NCI-H524 treated with DMSO at 0.1 percent for 48 hours (cell line): ENCODE measurements at places on chromosomes 1 and 21.

DNA sequence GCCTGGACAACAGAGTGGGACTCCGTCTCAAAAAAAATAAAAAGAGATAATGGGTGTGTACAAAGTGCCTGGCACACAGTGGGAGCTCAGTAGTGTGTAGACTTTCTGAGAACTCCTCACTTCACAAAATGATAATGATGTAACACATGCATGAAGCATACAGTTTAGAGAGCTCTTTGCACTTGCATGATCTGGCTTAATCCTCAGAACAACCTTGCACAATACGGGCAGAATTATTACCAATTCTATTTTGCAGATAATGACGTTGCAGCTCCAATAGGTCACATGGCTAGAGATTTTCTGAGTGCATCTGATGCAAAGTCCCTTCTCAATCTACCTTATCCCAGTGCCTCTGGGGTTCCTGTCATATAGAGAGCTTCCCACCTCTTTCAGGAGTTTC is 71.4 kb downstream of the CD247 start:
- DNase-seq, result no peak

DNA sequence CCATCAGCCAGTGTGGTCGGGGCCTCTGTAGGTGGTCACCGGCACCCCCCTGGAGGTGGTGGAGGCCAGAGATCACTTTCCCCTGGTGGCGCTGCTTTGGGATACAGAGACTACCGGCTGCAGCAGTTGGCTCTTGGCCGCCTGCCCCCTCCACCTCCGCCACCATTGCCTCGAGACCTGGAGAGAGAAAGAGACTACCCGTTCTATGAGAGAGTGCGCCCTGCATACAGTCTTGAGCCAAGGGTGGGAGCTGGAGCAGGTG is 961 bp downstream of the RBM15 start:
- no peak for DNase-seq

- DNase-seq, result no peak
These were observed 11.6 kb downstream of the GJA5 start for GRCh38 chr1:147748676-147749350.

- no peak for DNase-seq
These were observed 167.9 kb upstream of the C8B start for GRCh38 chr1:57133686-57134085.

DNA sequence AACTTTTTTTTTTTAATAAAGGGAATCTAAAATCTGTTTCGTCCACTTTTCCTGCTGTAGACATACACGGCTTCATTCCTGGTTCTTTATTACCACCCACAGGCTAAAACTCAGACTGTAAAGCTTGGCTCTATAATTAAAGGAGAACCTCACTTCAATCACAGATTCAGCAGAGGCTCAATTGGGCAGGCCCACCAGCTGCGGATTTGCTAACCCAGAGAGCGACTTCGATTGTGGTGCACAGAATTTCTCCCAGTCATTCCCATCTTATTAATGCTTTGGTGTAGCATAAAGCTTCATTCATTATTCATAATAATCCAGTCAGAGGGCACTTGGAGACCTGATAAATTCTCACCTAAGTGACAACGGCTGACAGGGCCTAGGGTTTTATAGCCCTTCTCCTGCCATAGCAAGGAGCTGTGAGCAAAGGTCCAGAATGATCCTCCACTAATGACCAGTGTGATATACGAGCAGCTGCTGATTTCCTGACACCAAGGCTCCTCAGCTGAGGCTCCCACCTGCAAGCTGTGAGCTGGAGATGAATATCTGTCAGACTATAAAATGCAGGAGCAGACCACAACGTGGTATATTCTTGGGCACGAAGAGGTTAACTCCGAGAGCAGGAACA is 149.0 kb downstream of the ATP6V1G3 start:
- no peak for DNase-seq

GRCh38 chr1:23433122-23433521 is 8.6 kb upstream of the TCEA3 start:
- DNase-seq, result no peak

DNA sequence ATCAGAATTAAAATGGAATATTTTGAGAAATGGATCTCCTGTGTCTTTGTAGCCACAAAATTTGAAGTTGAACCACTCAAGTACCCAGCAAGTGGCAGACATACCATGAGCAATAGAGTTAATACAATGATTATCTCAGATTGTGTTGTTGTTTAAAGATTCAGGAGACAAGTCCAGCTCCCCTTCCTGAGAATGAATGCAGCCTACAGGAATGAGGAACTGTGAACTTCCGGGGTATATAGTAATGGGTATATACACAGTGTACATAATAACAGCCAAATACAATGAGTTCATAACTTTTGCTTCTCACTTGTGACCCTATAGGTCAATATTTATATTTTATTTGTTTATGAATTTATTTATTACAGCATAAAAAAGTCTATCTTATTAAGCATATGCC is 445.0 kb downstream of the SETD4 start:
- DNase-seq, result no peak

GRCh38 chr1:113194846-113195830 is 122.1 kb downstream of the LRIG2 start:
- no peak for DNase-seq

- DNase-seq, result no peak
These were observed 1.0 kb downstream of the ARPC5 start for GRCh38 chr1:183634429-183635065.

DNA sequence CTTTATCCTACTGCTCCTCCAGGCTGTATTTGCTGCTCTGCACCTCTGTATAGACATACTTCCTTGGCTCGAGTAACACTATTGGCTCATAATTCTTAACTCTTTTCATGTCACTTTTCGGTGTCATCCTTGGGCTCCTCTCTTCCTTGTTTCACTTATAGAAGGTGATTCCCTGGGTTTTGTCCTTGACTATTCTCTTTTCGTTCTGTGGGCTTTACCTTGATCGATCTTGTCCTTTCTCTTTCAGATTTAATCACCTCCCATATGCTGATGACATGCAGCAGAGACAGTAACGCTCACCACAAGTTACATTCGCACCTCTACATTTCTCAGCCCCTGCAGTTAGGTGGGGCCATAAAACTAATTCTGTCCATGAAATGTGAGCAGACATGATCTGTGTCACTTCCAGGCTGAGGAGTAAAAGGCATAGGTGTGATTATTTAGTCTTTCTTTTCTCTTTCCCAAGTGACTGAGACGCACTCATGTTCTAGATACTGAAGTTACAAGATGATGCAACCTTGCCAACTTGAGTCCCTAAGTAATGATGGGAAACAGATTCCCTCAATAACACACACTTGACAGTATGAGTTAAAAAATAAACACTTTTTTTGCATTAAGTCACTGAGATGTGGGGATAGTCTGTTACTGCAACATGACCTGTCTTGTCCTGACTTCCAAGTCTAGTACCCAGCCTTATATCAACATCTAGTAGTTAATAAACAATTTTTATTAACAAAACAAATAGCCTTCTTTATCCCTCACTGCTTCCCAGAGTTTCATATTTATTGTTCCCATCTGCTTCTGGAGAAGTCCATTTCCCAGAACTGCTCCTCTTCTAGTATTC is 49.9 kb upstream of the HAO2 start:
- DNase-seq, result no peak

DNA sequence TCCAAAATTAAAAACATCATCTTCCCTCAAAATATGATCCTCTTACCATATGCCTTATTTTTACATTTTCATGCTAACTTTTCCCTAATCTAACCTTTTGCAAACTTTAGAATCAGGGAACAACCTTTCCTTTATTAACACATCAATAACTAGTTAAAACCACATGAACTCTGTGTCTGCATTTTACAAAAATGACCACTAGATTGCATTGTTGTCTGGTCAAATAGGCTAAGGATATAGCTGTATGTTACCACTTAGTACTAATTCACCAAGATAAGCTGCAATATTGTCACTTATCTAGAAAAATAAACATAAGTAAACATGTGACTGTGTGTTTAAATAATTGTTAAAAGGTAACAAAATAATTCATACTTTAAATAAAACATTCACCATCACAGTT is 82.3 kb downstream of the DENND1B start:
- DNase-seq, result no peak

DNA sequence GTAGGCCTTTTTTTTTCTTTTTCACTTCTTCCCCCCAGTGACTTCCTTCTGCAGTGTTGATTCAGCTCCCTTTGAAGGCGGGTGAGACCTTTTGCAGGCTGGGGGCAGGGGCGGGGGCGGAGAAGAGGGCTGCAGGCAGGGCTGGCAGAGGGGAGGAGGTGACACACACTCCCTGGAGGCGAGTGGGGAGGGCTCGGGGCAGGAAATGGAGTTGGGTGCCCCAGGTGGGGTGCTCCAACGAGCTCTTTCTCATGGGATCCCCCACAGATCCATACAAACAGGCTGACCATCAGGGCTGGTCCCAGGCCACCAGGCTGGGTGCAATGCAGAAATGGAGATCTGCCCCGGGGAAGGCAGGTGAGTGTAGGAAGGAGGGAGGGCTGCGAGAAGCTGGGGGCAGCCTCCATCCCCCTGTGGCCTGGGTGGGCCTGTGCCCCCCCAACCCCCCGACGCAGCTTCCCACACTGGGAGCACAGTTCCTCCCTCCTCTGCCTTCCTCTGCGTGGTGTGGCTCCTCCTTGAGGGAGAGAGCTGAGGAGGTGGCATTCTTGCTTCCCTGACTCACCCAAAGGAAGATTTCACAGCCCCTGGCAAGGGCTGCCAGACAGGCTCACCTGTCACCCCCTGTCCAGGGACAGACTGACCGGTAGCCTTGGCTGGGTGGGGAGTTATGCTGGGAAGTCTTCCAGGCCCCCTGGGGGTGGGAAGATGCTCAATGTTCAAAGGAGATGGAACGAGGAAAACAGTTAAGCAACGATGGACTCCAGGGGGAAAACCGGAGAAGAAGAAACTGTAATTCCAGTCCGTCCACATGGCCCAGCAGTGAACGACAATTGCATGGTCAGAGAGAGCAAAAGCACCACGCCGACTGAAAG is 7.1 kb upstream of the ITGB2 start:
- DNase-seq, result no peak

- no peak for DNase-seq
These were observed 6.4 kb upstream of the GUCA2B start for GRCh38 chr1:42146626-42147320.

GRCh38 chr1:41351262-41352151 is 9.7 kb upstream of the FOXO6 start:
- DNase-seq, result no peak

DNA sequence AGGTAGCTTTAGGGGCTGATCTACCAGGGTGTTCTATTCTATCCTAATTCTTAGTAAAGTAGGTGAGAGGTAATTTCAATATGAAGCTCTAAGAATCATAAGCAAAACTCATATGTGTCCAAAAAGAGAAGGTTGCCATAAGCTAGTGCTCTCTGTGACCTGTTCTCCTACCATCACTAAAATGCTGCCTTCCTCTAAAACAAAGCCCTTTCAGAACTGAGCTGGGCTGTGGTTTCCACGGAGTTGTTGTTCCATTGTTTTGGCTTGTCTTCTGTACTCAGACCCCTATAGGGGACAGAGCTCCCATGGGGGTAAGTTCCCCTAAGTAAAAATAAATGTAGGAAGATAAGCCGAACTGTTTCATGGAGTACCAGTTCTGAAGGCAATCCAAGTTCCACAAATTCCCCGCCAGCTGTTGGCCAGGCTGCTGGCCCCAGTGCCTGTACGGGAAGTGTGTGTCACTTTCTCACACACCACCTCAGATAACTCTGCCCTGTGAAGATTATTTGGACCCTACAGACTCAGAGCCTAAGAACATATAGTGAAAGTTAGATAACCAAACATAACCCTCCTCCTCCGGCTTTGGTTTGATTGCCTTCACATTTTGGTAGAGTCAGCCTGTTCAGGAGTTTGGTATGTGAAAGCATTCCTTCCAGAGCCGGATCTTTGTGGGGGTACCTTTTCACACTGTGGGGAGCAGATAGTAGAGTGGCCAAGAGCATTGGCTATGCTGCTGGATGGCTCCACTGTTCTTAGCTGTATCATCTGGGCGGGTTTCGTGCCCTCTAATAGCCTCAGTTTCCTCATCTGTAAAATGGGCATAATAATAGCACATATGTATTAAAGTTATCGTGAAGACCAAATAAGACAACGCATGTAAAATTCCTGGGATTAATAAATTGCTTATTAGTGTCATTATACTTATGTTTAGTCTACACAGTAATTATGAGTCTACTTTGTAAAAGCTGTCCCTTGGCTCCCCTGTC is 10.8 kb downstream of the DPT start:
- DNase-seq, result no peak

- no peak for DNase-seq
These were observed 1.3 kb downstream of the AMIGO1 start for GRCh38 chr1:109508001-109508872.

- DNase-seq, result no peak
These were observed 516.6 kb downstream of the SMYD3 start for GRCh38 chr1:245990315-245991022.

DNA sequence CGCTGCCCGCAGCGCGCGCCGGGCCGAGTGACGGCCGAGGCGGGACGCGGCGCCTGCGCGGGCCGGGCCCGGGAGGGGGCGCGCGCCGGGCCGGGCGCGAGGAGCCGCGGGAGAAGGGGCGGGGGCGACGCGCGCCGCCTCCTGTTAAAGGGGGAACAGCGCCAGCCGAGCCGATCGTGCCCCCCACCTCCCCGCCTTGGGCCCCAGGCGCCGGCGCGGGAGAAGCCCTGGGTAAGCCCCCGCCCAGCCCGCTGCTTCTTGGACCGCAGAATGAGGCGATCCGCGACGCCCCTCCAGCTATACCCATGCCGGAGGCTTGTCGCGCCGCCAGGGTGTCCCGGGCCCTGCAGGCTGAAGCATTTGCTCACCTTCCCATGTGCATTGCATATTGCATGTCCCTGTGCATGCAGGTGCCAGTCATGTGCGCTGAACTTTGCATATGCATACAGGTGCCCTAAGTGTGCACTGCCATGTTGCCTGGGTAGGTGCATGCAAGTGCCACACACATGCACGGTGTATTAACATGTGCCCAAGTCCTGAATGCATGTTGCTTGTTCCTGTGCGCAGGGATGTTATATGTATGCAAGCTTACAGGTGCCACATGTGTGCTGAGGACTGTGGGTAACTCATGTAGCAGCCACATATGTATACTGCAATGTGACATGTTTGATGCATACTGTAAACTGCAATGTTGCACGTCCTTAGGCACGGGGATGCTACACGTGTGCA is at the start of gene ADGRB2:
Gene ADGRB2 (minus strand): TSS at position 29 of the 729 bp plus-strand sequence. CDS start 7,119 bp downstream, outside the sequence.
- no peak for DNase-seq

DNA sequence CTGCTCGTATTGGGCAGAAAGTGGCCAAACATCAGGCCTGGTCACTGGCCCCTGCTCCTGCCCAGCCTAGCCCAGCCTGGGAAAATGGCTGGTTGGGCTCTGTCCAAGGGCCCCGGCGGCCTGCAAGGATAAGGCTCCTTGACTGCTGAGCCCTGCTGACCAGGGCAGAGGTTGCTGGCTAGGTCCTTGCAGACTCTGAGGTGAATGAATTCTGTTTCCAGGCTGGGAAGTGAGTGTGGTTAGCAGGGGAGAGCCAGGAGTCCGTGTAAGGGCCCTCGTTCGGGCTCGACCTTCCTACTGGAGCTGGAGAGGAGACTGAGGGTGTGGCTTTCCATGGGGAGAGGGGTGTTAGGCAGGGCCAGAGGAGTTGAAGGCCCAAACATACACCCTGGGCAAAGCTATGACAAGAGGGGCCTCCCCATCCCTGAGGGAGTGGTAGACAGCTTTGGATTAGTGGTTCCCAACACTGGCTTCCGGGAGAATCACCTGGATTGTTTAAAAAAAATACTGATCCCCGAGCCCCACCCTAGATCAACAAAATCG is 20.6 kb downstream of the CSF1 start:
- DNase-seq, result no peak
